Stomach (tissue), 19 donors: ENCODE measurements at places on chromosomes 16 and 17. TPM values are rescaled to one million over a fixed set of nuclear protein-coding genes. Genes with fewer than 3 reads are reported as not detected.

Gene ZG16
- not detected for total RNA-seq

Gene NPW
- total RNA-seq, result not detected

Gene SLC16A13
- not detected for total RNA-seq

Gene SOX8
- total RNA-seq, result 15.1 TPM

Gene CORO1A
- total RNA-seq, result 30.3 TPM

Gene ARL17A
- total RNA-seq, result 16.3 TPM

Gene CPHXL2
- not detected for total RNA-seq

Gene ATP1B2
- total RNA-seq, result not detected

Gene HS3ST3B1
- total RNA-seq, result 3.6 TPM

Gene CUEDC1
- total RNA-seq, result 27.8 TPM

Gene DOC2B
- total RNA-seq, result 5.9 TPM

Gene ARL16
- total RNA-seq, result 8.1 TPM

Gene ZPBP2
- total RNA-seq, result not detected

Gene TMEM100
- total RNA-seq, result 51.6 TPM

Gene TMEM98
- total RNA-seq, result 143 TPM

Gene FOXN1
- not detected for total RNA-seq

Gene MGAT5B
- total RNA-seq, result not detected

Gene DYNLRB2
- not detected for total RNA-seq

Gene TP53TG3D
- total RNA-seq, result not detected

Gene INTS2
- total RNA-seq, result 8.0 TPM

Gene CX3CL1
- total RNA-seq, result 1.3 TPM

Gene TP53TG3B
- not detected for total RNA-seq
